ENCODE measurements at places on chromosomes 7 and 10.

DNA sequence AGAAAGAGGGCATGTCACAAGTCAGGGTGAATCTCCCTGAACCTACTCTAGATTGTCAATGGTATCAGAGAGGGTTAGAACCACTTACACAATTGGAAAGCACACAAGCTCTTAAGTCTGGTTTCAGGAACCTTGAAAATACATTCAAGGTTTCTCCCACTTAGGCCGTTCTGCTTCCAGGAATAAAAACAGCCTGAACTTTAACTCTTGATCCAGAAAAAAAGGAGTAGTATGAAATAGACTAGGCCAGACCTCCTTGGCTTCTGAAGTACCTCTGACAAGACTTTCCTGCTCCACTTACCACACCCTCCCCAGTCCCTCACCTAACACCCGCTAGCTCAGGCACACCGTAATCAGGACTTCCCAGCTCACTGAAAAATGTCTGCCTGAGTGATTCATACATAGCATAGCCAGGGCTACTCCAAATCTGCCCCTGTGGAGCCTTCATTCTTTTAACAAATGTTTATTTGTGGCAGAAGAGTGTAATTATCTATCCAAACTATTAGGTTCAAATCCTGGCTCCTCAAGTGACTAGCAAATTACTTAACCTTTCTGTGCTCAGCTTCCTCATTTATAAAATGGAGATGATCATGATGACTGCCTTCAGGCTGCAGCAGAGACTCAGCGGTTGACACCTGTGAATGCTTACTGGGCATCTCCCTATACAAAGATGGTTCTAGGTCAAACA lies 30.3 kb upstream of the IL6 start:
- no peak for DNase-seq

DNA sequence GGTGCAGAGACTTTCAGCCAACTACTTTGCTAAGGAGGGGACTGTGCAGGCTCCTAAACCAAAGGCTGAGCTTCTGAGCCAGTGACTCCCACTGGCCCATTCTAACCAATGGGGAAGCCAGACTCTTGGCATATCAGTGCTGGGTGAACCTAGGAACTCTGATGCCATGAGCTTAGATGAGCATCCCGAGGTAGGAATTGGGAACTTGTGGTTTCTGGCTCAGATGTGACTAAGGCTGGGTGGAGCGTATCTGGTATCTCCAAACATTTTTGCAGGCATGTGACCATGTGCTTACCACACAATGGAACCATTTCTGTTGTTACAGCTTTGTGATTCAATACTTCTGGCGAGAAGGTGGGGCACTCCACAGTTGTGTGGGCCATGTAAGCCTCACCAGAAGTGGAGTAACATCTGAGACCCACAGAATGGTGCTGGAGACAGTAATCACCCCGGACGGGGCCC lies 2.5 kb upstream of the AVPI1 start:
- DNase-seq: peak; percentile 94

- DNase-seq: no peak
These were observed 168.3 kb upstream of the MBL2 start for GRCh38 chr10:52940921-52941320.

- no peak for DNase-seq
These were observed 125.9 kb downstream of the GRK5 start for GRCh38 chr10:119333146-119333792.

GRCh38 chr7:132381742-132382472 lies 194.4 kb downstream of the PLXNA4 start:
- DNase-seq: no peak

DNA sequence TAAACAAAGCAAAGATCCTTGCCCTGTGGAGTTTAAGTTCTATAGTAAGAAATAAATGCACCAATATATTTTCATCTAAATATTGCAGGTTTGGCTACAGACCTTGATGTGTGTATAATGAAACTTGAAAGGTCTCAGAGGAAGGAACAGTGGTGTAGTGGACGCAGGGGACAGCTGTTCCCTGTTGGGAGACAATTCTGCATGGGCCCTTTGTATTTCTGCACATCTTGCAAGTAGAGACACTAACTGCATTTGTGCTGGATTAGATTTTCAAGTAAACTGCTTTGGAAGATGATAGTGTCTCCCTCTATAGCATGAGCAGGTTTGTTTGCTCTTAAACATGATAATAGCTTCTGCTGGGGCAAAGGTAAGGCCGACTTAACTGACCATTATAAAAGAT lies 57.5 kb upstream of the FAM133B start:
- DNase-seq: no peak

GRCh38 chr7:92729172-92729571 lies 107.2 kb downstream of the CDK6 start:
- DNase-seq: no peak

DNA sequence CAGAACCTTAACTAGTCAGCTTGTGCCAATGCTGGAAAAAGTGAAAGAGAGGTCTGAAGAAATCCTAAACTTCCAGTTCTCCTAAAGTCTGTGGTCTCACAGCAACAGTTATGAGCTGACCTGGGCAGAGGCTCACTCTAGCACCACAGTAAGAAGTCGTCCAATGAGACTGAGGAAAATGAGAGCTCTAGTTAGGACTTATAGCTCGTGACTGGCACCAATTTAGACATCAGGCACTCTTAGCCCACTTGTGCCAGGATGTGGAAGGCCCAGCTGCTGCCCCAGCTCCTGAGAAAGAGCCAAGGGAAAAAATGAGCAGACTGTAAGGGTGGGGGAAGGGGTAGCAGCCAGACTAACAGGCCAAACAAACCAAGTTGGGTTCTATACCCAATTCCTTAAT lies 7.6 kb downstream of the MMS19 start:
- DNase-seq: no peak

DNA sequence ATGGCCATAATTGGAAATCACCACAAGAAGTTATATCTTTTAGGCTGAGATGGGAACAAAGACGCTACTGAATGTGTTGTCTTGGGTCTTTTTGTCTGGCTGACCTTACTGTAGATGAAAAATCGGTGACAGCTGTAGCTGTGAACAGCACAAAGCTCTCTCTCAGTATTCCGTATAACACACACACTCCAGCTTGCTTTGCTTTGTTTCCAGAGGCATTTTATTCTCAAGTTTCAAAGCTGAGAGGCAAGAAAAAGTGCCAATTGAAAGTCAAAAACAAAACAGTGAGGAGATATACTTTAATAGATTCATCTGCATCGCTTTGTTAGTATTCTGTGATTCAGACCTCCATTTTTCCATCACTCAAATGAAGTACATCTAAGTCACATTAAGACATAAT lies 39.6 kb upstream of the CABCOCO1 start:
- DNase-seq: no peak

- DNase-seq: no peak
These were observed 207.1 kb downstream of the KCNMA1 start for GRCh38 chr10:77430530-77430929.

DNA sequence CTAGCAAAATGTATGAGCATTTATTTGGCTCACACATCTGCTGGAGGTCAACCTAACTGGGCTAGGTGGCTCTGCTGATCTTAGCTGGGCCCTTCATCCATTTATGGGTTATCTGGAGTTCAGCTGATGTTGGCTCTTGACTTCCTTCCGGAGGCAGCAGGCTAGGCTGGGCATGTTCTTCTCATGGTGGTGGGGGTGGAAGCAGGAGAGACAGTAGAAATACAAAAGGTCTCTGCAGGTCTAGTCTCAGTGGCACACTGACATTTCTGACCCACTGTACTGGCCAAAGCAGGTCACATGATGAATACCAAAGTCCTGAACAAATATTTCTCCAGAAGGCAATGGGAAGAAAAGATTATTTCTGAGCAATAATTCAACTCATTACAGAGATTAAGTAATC lies 334.6 kb downstream of the CRPPA start:
- DNase-seq: no peak

DNA sequence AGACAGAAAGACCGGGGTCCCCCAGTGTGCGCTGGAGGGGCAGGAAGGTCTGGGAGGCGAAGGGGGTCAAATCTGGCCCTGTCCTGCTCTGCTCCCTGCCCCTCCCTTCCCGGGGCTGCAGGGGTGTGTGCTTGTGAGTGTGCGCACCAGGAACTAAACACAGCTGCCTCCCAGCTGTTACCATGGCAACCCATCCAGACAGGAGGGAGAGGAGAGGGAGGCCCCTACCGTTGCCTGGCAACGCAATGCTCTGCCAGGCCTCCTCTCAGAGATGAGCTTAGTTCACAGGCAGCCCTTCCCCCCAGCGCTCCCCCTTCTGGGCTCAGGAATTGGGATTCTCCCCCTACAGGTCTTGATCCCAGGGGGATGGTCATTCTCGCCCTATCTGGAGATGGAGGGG lies 6.1 kb downstream of the NYAP1 start:
- DNase-seq: peak; percentile 63

- no peak for DNase-seq
These were observed 304.7 kb upstream of the AOAH start for GRCh38 chr7:37028909-37029440.

DNA sequence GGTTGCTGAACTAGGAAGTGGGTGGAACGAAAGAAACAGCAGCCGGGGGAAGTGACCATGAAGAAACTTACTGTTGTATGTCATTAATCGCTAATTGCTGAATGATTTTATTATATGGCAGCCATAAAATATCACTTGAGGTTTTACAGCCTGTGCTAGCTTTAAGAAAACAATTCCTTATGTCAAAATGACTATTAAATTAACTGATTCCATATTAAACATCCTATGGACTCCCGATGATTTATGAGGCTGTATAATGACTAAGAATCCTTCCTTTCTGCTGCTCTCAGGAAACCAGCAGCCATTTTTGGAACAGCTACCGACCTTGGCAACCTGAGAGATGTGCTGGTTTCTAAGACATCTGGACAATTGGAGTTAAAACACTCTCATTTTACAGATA lies 421.9 kb downstream of the SORCS3 start:
- no peak for DNase-seq

DNA sequence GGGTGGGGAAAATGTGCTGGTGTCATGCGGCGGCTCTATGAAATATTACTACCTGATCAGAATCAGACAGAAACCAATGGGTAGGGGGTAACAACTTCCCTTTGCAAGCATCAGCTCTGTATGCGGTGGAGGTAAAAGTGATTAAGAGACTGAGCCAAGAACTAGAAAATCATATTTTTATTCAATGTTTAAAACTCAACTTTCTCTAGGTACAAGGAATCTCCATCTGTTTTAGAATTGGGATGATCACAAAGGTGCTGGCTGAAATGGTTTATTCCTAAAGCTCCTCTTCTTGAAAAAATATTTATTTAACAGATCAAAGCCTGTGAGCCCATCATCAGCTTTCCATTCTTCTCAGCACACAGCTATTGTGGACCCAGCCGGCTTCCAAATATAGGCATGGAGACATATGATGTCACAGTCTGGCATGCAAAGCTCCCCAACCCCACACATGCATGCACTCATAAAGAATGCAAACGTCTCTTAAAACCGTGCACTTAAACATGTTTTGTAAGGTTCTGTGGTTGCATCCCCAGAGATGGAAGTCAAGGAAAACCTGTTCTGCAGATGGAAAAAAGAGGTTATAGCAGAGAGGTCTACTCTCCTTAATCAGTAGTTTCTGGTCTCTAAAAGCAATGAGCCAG lies 126.0 kb downstream of the SKIDA1 start:
- no peak for DNase-seq

DNA sequence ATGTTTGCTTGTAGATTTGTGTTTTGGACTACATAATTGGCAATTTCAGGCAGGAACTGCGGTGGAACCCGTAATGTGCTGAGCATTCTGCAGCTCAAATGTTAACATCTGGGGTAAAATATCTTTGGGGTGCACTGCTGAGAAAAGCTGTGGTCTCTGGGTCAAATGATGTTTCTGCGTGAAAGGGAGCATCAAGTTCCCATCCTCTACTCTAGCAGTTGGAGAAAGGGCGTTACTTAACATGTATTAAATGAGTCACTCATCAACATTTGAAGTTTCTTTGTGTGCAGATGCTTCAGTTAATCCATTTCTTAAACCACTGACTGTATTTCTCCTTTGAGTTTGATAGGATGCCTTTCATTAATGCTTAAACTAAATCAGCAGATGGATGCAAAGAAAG lies 273.1 kb upstream of the PITRM1 start:
- DNase-seq: no peak

- DNase-seq: peak; percentile 12
These were observed 64.9 kb upstream of the NRBF2 start for GRCh38 chr10:63068246-63068645.

- no peak for DNase-seq
These were observed 256.9 kb upstream of the FZD1 start for GRCh38 chr7:91007371-91007770.

DNA sequence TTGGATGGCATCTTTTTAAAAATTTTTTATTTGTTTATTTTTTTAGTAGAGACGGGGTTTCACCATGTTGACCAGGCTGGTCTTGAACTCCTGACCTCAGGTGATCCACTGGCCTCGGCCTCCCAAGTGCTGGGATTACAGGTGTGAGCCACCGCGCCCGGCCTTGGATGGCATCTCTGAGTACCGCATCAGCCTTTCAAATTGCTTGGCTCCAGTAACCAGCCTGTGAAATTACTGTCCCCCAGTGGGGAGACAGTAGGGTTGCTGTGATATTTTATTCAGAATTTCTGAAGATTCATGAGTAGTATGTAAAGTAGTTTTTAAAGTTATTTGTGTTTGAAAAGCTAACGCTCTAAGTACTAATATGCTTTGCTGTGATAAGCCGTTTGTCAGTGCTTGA lies 1.2 kb downstream of the NUB1 start:
- DNase-seq: no peak

GRCh38 chr7:48634116-48634632 lies 290.2 kb upstream of the CDC14C start:
- DNase-seq: no peak
